Activated naive CD8-positive, alpha-beta T cell treated with anti-CD3 and anti-CD28 coated beads, Interleukin-2, amount 50 U/mL, for 24 hours (primary cell): ENCODE measurements at places on chromosomes 12 and 14.

DNA sequence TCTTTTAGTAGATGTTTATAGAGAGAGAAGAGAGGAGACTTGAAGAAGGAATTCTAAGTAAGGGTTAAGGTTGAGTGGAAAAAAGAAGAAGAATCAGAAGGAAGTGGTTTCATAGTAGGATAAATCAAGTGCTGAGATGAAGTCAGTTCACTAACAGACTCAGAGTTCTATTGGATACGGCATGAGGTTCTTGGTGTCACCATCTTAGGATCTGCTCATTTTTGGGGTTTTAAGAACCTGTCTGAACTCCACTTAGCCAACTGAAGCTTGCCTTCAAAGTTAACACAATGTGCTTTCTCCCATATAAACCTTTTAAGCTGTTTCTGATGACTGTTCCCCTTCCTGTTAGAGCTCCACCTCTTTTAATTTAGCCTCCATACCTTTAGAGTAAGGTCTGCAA lies 152.6 kb downstream of the PRKCH start:
- no peak for DNase-seq

DNA sequence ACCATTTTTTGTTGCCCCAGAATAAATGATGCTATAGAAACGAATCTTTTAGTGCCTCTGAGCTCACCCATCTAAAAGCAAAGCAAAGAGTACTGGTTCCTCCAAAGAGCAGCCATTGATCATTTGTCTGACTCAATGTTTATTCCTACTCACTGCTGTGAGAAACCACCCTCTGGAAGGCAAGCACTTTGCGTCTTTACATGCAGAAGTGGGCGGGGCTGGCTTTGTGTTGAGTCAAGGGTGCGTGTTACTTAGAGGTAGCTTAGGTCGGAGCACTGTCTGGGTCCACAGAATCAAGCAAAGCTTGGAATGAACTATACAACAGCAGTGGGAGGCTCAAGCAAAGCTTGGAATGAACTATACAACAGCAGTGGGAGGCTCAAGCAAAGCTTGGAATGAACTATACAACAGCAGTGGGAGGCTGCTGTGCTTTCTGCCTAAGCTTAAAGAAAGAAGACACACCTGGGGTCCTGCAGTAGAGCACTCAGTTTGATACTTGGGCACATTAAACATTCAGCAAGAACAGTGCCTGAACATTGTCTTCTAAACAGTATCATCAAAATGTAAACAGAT lies 77.2 kb upstream of the PRICKLE1 start:
- no peak for DNase-seq

DNA sequence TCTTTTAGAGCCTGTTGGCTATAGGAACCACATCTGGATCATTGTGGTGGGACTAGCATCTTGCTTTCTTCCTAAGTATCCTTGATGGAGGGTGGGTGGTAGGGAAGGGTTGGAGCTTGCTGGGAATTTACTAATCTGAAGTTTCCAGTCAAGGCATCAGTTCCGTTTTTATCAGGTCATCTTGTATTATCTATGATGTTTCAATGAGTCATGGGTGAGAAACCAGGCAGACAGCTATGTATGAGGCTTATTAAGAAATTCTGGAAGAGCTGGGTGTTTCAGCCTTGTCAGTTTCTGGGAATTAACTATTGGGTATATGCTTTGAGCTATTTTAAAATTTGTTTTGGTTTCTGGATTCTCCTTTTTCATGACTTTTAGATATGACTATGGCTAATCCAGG lies 11.3 kb downstream of the TSFM start:
- DNase-seq: no peak

GRCh38 chr14:101553393-101553792 lies 7.9 kb upstream of the DIO3 start:
- DNase-seq: no peak

GRCh38 chr14:88614218-88614907 lies 51.5 kb downstream of the ZC3H14 start:
- no peak for DNase-seq

DNA sequence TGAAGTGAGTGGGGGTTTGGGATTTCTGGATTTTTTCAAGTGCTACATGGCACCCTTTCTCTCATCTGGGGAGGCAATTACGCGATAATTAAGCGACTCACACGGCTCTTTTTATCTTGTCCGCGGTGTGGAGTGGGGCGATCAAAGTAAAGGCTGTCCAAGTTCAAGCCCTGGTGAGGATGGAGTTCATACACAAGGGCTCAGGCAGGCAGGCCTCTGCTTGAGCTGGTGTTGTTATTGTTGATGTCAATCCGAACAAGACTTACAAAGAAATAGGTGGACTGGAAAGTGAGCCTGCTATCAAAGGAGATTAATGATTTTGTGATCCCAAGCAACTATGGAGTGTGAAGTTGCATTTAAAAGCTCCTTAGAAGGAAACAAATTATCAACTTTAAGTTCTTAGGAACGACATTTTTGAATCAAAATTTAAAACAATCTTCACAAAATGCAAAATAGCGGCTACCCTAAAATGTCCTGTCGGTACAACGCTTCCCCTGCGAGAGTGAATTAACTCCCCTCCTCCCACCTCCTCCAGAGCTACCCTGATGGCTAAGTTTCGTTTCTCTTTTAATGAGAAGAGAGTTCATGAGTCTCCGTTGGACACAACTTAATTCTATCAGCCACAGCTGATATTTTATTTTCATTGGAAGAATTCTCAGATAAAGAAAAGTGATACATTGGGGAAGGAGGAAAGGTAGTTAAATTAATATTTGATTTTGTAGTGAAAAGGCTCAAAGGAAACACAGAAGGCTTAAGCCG lies 5.9 kb downstream of the FOXA1 start:
- no peak for DNase-seq

- DNase-seq: no peak
Observed at GRCh38 chr14:72111911-72112310, 179.7 kb downstream of the RGS6 start.

- no peak for DNase-seq
Observed at GRCh38 chr12:129564768-129565167, 339.1 kb downstream of the TMEM132D start.

DNA sequence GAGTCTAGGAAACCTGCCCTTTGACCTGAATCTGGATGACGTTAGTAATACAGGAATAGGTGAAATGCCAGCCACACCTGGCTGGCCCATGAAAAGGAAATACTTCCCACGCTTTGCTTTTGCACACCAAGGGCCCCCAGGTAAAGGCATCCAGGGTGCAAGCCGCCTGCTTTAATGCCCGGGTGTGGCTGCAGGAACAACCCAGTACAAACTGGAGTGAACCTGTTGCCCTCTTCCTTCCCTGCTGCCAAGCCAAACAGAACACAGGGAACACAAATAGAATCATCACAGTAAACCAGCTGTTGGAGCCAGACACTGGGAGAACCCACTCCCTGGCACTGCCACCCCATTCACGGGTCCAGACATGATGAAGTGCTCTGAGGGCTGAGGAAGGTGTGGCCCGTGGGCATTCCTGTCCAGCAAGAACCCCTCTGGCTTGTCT lies 24.2 kb upstream of the FOS start:
- DNase-seq: no peak

DNA sequence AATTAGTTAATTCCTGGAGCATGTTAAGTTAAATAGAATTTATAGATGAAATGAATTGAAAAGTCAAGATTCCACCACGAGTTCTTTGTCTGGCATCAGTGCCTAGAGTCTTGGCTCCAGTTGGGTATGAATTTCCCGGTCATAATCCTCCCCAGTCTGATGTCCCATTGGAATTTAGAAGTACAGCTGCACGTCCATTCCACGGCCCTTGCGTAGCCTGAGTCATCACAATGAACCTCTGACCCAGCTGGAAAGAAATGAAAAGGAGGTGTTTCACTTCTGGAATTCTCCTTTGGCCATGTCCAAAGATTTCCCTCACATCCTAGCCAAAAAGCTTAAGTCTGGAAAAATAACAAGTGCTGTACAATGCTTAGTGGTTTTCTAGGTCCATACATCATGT lies 122.7 kb downstream of the KICS2 start:
- no peak for DNase-seq

DNA sequence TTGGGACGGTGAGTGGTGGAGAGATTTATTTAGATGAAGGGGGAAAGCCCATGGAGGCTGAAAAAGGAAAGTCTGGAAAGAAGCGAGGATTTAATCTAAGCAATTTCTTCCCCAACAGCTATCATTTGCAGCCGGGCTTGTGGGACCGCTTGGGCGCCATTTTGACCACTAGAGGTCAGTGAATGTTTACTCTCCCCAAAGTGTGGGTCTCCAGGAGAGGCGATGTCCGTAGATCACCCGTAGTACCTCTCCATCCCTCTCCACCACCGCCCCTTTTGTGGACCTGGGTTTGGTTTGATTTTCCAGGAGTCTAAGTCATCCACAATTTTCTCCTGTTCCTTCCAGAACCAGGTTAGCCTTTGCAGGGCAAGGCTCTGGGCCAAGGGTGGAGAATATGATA lies 91.2 kb upstream of the PARP11 start:
- DNase-seq: peak; percentile 53

GRCh38 chr12:114982760-114983159 lies 298.8 kb upstream of the TBX3 start:
- no peak for DNase-seq

- peak; percentile 30 for DNase-seq
Observed at GRCh38 chr14:92759300-92759678, 10.9 kb upstream of the LGMN start.

- DNase-seq: no peak
Observed at GRCh38 chr12:132602572-132603239, 7.7 kb downstream of the LRCOL1 start.

DNA sequence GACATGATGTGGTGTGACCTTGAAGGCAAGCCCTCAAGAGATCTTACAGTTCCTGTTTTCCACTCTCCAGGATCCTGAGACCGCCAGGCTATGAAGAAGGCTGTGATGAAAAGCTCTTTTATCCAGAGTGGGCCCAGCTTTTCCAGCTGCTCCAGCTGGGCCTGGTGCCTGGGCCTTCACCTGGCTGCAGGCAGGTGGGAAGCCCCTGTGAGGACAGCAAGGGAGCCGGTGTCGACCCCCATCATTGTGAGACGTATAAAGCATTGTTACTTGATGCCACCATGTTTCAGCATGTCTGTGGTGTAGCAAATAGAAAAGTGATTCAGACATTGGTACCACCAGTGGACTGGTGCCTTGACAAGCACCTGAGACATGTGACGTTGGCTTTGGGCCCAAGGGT lies 190.2 kb downstream of the KIF26A start:
- DNase-seq: no peak

DNA sequence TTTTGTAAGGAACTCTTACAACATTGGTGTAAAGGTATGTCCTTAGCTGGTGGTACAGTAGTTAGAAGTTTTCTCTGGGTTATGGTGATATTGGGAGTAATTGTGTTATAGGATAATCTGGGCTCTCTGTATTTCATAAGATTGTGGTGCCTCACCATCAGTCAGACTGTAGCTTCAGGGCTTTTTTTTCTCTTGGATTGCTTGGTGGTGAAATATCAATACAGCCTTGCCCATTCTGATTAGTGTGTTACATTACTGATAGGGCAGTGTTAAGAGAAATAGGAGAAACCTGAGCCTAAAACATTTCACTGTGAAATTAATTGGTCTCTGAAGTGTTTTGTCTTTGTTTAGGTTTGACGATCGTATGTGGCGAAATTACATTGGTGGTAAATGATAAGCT lies 71.0 kb downstream of the RCOR1 start:
- no peak for DNase-seq

GRCh38 chr14:99349721-99350495 lies 77.9 kb upstream of the BCL11B start:
- no peak for DNase-seq

- DNase-seq: no peak
Observed at GRCh38 chr14:99040711-99041110, 231.3 kb downstream of the BCL11B start.

DNA sequence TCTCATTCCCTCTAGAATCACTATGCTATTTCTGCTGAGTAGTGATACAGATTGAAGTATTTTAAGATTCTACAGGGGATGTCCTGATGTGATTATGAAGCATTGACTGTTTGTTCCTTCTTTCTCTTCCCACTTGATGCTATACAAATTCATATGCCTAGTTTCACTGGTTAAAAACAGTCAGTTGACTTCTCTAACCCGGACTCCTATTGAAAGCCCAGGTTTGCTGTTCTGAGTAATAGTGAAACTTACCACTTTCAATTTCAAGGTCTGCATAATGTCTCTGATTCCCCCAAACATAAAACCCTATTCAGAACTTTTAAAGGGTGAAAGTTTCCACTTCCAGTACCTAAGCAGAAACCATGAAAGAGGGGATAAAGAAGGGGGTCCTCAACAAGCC lies 117.7 kb upstream of the RPL10L start:
- no peak for DNase-seq

- no peak for DNase-seq
Observed at GRCh38 chr14:28143316-28143715, 623.3 kb upstream of the FOXG1 start.

GRCh38 chr14:55190906-55191202 lies 531 bp downstream of the DLGAP5 start:
- DNase-seq: peak; percentile 20

DNA sequence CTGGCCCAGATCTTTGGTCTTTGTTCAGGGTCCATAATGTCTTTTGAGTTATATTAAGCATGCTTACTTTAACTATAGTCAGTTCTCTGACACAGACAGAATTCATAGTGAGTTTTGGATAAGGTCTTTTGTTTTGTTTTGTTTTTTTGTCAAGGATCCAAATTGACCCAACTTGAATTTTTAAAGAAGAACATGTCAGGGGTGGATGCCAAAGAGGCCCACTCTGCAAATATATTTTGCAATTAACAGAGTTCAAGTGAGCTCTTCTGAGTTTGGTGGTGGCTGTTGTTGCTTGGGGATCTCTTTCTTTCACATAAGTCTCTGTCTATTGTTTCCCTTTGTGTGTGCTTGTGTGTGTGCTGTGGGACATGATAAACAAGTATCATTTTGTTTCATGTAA lies 34.4 kb upstream of the PMCH start:
- DNase-seq: no peak

DNA sequence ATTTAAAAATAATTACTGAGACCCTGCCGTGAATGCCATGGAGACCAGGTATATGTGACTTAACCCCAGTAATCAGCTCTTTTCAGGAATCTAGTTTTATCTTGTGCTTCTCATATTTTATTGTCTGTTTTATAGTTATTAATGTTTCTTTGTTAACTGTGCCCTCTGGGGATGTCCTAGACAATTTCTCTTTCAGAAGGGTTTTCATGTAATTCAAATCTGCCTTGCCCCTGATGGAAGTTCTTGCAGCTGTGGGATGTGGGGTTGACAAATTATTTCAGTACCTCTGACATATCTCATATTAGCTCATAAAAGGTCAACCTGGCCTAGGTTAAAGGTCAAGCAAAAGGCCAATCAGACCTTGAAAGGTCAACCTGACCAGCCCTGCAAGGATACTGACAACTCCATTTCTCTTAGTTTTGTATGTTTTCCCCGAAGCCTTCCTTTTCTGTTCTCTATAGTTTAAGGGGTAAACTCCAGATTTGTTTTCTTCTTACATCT lies 182.3 kb downstream of the SLC41A2 start:
- DNase-seq: no peak

DNA sequence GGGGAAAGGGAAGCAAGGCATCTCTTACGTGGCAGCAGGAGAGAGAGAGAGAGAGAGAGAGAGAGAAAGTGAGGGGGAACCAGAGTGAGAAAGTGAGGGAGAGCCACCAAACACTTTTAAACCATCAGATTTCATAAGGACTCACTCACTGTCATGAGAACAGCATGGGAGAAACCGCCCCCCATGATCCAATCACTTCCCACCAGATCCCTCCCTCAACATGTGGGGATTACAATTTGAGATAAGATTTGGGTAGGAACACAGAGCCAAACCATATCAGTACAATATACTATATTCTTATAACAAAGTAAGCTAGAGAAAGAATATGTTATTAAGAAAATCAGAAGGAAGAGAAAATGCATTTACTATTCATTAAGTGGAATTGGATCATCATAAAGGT lies 53.7 kb upstream of the PLXNC1 start:
- DNase-seq: no peak
